ENCODE measurements at places on chromosomes 1 and 21.

DNA sequence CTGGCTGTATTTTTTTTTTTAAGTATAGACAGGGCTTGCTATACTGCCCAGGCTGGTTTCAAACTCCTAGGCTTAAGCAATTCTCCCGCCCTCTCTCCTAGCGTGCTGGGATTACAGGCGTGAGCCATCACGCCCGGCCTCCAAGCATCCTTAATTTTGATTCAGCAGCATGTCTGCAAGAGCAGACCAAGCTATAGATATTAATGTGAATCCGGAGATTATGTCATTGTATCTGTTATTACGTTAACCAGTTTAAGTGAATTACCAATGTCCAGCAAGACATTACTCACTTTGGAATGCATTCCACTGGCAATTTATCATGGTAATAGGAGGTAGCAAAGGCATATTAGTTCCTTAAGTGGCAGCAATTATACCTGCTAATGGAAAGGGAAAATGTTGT lies 179.7 kb downstream of the CHRM3 start:
- no peak for DNase-seq
- no peak overlapping the region for H3K27ac ChIP-seq
- no peak overlapping the region for H3K4me3 ChIP-seq
- no peaks in the 10 kb centered on the region for H3K27me3 ChIP-seq
- H3K4me1 ChIP-seq, result no peaks in the 10 kb centered on the region
- H3K36me3 ChIP-seq, result no peaks in the 10 kb centered on the region

DNA sequence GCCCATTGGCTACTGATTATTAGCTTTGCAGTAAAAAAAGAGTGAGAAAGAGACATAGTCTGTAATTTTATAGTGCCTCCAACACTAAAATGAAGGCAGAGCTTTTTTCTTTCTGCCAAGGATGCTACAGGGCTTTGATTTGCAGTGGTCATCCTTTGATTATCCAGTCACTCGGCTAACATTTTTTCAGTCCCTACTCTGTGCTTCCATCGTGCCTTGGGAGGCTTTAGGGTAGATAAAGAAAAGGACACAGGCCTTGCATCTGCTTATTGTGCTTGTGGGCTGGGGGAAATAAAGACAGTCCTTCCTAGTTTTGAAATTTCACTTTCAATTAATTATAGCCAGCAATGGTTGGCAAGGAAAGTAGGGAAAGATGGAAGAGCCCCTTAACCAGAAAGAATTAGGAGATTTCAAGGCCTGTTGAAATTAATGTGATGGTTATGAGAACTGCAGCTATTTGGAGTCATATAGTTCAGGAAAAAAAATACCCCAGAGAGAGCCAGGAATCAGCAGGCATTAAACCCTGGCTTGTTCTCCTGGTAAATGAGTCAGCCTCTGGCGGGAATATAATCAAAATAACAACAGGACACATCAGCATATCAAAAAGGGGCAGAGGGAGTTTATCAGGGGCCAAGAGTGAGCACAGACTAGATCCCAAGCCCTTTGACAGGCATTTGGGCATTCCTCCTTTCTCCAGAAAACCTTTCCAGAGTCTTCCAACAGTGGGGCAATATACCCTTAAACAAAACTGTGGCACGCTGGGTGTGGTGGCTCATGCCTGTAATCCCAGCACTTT lies 27.4 kb downstream of the CACHD1 start:
- H3K27ac ChIP-seq, result no peak overlapping the region
- no peak overlapping the region for H3K4me3 ChIP-seq
- H3K36me3 ChIP-seq, result no peaks in the 10 kb centered on the region
- no peak for DNase-seq
- H3K4me1 ChIP-seq, result no peaks in the 10 kb centered on the region

DNA sequence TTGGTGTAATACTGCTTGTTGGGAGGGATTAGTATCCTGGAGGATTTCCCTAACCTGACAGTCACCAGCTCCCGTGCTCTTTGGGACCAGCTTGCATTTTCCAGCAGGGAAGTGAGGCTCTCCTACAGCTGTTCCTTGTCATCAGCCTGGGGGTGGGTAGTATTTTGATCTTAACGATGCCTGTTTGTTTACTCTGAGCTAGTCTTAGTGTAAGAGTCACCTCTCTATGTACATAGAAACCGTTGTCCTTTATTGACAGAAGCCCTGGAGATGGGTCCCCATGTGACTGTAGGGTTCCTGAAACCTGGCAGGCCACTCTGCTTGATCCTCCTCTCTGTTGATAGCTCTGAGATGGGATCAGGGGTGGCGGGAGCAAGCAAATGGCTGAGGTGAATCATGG lies 58.0 kb downstream of the ACP6 start:
- H3K4me3 ChIP-seq, result no peak overlapping the region
- H3K27me3 ChIP-seq, result no peaks in the 10 kb centered on the region
- H3K36me3 ChIP-seq, result peaks cover 70% of the 10 kb centered on the region
- DNase-seq, result no peak

GRCh38 chr1:231414260-231415016 lies 7.6 kb downstream of the EGLN1 start:
- H3K36me3 ChIP-seq, result peaks cover 46% of the 10 kb centered on the region
- DNase-seq, result no peak
- no peak overlapping the region for H3K27ac ChIP-seq
- H3K4me1 ChIP-seq, result peaks cover 57% of the 10 kb centered on the region
- no peak overlapping the region for H3K4me3 ChIP-seq

- H3K4me3 ChIP-seq, result no peak overlapping the region
- no peak for DNase-seq
- H3K4me1 ChIP-seq, result no peaks in the 10 kb centered on the region
- H3K27ac ChIP-seq, result no peak overlapping the region
These were observed 143.0 kb downstream of the DNM3 start for GRCh38 chr1:171984262-171984661.

DNA sequence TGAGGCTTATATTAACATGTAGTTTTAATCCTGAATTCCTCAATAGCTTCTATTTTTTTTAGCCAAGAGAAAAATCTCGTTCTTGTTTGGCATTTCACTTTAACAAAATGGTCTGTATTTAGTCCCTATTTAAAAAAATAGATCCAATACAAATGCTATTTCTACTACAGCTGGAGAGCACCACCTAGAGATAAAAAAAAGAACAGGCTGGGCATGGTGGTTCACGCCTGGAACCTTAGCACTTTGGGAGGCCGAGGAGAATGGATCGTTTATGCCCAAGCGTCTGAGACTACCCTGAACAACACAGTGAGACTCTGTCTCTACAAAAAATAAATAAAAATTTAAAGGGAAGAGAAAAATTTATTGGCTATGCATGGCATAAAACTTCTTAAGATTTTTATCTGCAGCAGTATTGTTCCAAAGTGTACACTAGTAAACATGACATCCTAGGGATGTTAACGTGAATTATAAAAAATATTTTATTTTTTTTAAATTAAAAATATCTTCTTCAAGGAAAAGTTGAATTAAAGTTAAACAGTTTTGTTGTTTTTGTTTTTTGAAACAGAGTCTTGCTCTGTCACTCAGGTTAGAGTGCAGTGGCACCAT lies 4.4 kb downstream of the ST7L start:
- peaks cover 13% of the 10 kb centered on the region for H3K4me1 ChIP-seq
- peak; percentile 20 for DNase-seq
- no peak overlapping the region for H3K4me3 ChIP-seq
- no peaks in the 10 kb centered on the region for H3K27me3 ChIP-seq

DNA sequence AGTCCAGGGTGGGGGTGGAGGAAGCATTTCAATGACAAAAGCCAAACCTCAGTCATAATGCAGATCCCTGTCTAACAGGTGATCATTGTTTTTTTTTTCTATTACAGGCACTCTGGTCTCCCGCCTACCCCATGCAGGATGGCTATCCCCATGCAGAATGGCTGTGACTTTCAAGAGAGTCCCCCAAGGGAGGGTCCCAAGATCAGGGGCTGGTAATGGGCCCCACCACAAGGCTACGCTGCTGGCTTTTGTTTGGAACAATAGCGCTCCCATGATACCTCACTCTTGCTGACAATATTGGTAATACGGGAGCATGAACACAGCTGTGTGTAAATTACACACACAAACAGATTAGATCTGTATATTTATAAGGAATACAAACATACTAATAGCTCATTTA lies 119.4 kb downstream of the SLC45A1 start:
- H3K36me3 ChIP-seq, result no peaks in the 10 kb centered on the region
- no peak for DNase-seq
- no peaks in the 10 kb centered on the region for H3K4me1 ChIP-seq
- H3K4me3 ChIP-seq, result no peak overlapping the region
